Fibroblast of pulmonary artery (primary cell): ENCODE measurements at places on chromosomes 6 and 20.

- peak; percentile 68 for DNase-seq
These were observed at the start of gene GMEB2 for GRCh38 chr20:63626424-63627128. Gene GMEB2 (minus strand): TSS chr20:63627101. CDS start chr20:63619397, 7,704 bp downstream.

- DNase-seq = peak; percentile 79
These were observed 7.8 kb upstream of the MDGA1 start for GRCh38 chr6:37705239-37706051.

GRCh38 chr6:149247385-149247763 is 70.1 kb upstream of the TAB2 start:
- DNase-seq = no peak

DNA sequence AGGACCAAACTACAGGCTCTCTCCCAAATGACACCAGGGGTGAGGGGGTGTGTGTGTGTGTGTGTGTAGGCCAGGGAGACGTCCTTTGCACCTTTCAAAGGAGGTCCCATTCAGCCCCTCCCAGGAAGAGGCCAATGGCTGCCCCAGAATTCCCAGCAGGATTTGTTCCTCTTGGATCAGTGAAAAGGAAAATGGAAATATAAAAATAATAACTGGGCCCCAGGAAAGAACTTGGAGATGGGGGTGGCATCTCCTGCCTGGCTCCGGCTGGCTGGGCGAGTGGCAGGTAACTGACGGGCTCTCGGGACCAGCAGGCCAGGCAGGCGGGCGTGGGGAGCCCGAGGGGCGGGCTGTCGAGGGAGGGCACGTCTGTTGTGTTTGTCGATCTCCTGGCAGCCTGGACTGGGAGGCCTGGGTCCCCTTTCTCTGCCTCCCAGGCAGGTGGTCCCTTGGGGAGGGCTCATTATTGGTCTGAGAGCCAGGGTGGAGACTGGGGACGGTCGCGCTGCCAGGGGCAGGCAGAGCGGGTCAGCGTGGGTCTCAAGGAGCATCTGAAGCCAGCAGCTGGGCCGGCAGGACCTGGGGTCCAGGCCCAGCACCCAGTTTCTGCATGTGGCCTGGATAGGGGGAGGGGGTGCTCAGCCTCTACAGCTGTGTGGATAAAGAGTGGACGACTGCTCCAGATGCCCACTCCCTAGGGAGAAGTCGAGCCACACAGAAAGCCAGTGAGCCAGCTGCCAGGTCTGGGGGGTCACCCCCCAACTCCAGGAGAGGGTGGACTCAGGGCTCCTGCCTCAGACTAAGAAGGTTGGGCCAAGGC is 3.1 kb downstream of the NOL4L start:
- DNase-seq = no peak

DNA sequence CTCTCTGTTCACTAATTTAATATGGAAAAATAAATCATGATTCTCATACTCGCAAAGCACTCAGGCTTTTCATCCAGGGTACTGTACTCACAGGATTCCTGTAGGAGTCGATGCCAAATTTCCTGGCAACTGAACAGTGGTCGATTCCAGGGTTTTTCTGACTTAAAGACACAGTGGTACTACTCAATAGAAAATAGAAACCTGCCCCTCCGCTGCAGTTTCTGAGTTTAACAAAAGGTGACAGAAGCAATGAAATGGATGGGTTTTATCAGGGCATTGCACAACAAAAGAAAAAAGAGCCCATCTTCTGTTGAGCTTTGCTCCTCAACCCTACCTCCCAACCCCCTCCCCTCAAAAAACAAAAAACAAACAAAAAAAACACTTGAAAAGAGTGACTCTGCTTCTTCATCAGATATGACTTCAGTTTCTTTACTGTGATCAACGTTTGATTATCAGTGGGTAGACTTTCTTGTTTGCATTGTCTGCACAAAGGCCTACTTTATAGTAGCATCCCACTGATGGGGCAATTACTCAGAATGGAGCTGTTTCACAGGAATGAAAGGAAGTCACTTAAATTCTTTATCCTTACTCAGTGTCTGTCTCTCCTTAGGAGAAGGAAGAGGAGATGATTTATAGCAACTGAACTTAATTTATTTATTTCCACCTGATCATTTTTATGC is 96.2 kb upstream of the FOXO3 start:
- DNase-seq = no peak

DNA sequence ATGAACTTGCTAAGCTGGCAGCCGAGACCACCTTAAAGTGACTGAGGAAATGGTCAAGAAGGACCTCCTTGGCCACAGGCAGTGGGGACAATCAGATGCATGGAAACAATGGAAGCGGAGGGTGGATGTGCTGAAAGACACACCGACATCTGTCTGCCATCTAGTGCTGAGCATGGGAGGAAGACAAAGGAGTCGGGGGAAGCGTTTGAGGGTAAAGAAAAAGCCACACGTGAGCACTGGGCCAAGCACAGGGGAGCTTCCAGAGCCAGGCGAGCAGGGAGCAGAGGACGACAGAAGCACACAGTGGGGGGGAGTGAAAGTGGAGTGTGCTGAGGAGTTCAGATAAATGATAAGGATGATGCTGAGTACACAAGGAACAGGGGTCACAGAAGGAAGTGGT is 367.8 kb downstream of the ZFAND3 start:
- no peak for DNase-seq

DNA sequence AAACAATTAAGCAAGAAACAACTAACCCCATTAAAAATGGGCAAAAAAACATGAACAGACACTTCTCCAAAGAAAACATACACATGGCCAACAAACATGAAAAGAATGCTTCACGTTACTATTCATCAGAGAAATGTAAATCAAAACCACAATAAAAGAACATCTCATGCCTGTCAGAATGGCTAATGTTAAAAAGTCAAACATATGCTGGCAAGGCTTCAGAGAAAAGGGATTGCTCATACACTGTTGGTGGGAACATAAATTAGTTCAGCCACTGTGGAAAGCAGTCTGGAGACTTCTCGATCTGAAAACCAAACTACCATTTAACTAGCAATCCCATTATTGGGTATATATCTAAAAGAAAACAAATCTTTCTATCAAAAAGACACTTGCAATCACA is 217.5 kb downstream of the TINAG start:
- DNase-seq = peak; percentile 17

DNA sequence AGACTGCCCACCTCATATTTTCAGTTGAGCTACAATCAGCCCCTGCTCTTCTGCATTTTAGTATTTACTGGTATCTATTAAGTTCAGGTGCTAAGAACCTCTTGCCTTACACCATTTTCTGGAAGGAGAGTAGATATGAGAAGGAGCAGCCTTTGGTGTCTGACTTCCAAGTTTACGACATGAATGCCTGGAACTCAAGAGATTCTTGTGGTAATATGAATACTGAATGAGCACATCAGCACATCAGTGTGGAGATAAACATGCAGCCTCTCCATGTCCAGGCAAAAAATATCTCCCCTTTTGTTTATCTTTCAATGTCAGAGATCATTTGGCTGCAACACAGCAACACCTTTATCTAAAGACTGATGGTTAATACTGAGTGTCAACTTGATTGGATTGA is 65.8 kb upstream of the THEMIS start:
- DNase-seq = no peak

DNA sequence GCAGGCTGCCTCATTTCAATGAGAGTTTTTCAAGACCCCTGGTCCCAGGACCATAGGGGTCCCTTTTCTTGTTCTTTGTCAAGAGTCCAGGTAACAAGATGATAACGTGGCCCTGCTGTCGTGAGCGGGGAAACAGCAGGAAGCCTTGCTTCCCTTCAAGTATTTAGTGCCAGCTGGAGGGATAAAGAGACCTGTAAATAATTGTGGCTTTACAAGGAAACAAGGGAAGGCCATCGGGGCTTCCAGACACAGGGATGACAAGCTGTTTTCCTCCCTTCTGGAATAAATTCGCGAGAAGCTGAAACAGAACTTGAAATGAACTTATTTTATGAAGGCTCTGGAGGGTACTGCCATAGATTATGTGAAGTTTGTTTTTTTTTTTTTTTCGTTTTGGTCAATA is 163.2 kb downstream of the SYNDIG1 start:
- DNase-seq = no peak

- DNase-seq = no peak
These were observed 4.3 kb upstream of the GFRA4 start for GRCh38 chr20:3667434-3668037.

DNA sequence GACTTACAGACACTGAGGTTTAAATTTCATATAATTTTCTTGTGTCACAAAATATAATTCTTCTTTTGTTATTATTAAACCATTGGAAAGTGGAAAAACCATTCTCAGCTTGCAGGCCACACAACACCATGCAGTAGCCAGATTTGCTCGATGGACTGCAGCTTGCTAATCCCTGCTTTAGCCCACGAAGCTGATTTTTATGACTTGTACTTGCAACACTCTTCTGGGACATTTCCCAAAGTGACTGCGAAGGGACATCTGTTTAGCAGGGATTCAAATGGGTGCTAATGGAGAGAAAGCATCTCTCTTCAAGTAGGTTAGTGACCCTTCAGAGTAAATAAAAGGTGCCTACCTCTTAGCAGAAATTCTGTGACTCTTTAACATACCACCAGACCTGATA is 304.6 kb upstream of the ZFP64 start:
- no peak for DNase-seq

GRCh38 chr6:42123379-42124103 is 18.9 kb downstream of the C6orf132 start:
- DNase-seq = no peak

- DNase-seq = peak; percentile 58
These were observed 88.0 kb downstream of the PTPRK start for GRCh38 chr6:128432394-128432793.

DNA sequence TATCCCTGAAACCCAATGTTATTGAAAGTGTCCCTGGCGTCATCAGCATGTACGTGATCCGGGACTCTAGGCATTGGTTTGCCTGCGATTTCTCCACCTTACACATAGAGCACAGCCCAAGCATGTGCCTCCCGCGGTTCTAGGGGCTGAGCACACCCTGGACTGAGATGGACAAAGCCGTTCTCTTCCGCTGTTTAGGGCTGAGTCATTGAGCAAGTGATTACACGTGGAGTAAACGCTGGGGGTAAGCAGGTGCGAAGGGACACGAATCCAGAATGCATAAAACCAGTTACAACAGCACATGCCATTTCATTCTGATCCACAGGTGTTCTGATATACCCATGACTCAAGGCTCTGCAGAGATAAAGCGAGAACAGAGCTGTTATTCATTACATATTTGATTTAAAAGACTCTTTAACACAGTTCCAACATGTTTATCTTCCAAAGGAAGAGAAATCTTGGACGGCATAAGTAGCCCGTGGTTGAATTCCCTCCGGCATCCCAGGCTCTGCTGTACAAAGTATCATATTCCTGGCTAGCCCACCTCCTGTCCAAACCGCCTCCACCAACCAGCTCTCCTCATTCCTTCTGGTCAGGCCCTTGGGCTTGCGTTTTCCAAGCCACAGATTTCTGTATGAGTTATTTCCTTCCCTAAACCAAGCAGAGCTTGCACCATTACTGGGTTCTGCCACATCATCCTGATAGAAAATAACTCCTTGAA is 36.1 kb upstream of the THBS2 start:
- peak; percentile 83 for DNase-seq

GRCh38 chr20:49187330-49187850 is 744 bp downstream of the STAU1 start:
- DNase-seq = no peak

DNA sequence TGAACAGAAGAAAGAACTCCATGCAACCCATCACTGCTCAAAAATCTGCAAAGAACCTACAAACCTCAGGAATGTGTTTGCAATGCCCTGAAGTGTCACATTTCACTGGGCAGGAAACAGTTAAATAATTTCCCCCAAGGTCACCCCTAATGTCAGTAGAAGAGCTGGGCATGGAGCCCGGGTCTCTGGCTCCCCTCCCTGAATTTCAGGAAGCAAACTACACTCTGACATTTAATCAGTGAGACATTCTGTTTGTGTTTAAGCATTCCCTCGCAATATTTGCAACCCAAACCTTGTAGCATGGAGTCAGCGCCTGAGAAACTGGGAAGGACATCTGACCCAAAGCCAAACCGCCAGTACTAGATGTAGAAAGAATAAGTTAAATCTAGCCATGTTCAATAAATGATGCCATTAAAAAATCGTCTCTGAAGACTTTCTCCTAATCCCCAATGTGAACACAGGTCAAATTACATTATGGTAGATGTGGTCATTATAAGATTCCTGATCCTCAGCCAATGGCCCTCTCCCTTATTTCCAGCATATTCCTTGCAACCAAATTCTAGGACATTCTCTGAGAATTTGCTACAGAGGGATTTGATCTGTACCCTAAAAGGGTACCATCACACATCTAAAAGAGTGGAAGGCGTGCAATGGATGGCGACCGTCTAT is 91.2 kb upstream of the ADTRP start:
- peak; percentile 78 for DNase-seq

GRCh38 chr6:169589293-169589692 is 112.5 kb downstream of the WDR27 start:
- peak; percentile 37 for DNase-seq

- no peak for DNase-seq
These were observed 12.9 kb downstream of the VEGFA start for GRCh38 chr6:43782764-43783513.

DNA sequence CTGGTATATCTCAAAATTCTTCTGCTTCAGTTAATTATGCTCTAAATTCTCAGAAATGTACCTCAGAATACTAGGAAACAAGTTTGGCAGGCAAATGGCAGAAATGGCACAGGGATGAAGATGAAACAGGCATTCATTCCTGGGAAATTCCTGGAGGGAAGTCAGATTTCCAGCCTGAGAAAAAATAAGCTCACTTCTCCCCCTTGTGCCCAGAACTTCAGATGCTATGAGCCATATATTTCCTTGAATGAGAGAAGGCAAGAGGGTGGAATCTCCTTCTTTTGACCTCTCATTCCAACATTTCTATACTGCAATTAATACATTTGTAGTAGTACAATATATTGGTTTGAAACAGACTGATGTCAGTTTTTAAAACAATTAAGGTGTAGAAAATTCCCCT is 22.8 kb downstream of the RGS17 start:
- DNase-seq = peak; percentile 60

DNA sequence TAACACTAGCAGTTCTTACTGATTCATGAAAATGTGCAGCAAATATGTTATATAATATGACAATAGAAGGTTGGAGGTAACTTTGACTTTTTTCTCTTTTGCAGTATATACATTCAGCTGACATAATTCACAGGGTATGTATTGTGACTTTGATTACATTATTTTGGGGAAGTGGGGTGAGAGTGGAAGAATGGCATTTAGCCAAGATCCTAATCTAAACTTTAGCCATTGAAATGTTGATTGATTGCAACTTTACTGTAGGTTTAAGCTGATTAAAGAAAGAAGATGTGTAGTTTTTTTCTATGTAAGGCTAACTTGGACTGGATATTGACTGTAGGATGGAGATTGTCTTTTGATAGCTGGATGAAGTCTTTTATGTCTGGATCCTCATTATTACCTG is 46.0 kb downstream of the MAPK14 start:
- no peak for DNase-seq
